ENCODE measurements at places on chromosomes 2 and 18. TPM values are rescaled to one million over a fixed set of nuclear protein-coding genes. Genes with fewer than 3 reads are reported as not detected.

Gene VWC2L
- total RNA-seq, result not detected

Gene DOK6
- total RNA-seq, result not detected

Gene GRHL1
- total RNA-seq, result 0.76 TPM

Gene MFSD2B
- 0.36 TPM for total RNA-seq

Gene PNKD
- 25.1 TPM for total RNA-seq

Gene ZSCAN30
- 12.0 TPM for total RNA-seq

Gene INHA
- not detected for total RNA-seq

Gene RIT2
- not detected for total RNA-seq

Gene CRYGC
- not detected for total RNA-seq

Gene FTCDNL1
- 3.4 TPM for total RNA-seq

GRCh38 chr2:68059784-68060525 is 2.8 kb downstream of the C1D start:
- DNase-seq, result no peak

GRCh38 chr2:129862668-129863067 is 116.8 kb upstream of the RAB6C start:
- DNase-seq, result no peak

DNA sequence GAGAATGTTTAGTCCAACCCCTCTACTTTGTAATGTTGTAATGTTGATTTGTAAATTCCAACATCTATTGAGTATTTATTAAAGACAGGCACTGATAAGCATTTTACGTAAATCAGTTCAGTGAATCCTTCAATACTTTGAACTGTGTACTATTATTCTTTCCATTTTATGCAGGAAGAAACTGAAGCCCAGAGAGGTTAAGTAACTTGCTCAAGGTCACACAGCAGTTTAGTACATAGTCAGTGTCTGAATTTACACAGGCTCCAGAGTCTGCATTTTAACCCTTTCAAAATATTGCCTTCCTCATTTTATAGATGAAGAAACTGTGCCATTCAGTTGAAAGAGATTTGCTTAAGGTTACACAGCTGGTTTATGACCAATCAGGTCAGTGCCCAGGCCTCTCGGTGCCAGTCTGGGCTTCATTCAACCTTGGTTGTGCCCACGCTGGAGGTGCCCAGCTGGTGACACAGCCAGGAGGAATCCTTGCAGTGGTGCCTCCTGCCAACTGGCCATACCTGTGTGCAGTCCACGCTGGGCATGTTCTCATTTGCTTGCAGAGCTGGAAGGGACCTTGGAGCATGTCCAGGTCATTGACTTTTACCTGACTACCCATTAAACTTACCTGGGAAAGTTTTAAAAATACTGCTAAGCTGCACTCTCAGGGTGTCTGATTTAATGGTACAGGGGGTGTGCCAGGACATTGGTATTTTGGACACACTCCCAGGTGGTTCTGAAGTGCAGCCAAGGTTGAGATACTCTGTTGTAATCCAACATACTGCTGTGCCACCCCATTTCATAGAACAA is 74.3 kb upstream of the CYRIA start:
- DNase-seq, result no peak

GRCh38 chr18:46282177-46282570 is 178.0 kb downstream of the HAUS1 start:
- no peak for DNase-seq

DNA sequence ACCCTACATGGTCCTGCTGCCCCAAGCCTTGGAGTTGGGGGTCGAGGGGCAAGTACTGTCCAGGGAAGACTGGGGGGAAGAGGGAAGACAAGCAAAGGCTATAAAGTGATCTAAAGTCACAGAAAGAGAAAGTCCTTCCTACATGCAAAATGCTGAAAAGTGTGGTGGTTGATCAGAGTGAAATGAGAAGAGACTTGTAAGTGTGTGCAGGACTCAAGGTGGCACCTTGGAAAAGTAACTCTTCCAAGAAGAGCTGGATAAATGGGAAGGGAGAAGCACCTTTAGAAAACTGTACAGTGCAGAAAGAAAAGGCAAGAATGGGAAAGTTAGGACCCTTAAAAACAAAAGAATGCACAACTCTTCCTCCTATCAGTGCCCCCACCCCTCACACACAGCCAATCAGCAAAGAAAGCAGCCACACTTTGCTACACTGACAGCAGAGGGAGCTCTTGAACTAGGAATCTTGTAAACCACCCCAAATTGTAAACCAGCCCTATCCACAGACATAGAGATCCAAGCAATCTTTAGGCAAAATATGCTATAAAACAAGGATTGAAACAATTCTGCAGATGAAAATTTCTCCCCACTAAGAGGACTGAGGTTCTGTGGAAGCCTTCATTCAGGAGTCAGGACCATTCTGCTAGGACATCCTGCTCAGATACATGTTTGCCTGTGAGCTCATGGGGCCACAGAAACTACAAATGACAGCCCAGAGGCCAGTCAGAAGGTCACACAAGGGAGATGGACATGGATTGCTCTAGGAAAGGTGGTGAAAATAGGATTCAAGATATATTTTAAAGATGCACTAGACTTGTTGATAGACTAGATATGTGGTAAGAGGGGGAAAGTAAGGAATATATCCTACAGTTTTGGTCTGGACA is 146.4 kb downstream of the FTCDNL1 start:
- no peak for DNase-seq

GRCh38 chr2:167200019-167200418 is 311.7 kb downstream of the XIRP2 start:
- no peak for DNase-seq

GRCh38 chr2:96799623-96799935 is 16.5 kb upstream of the CNNM3 start:
- DNase-seq, result no peak

- peak; percentile 22 for DNase-seq
Measured at GRCh38 chr18:54444319-54444914, 86.7 kb downstream of the C18orf54 start.

GRCh38 chr2:15059870-15060512 is 427.5 kb downstream of the LRATD1 start:
- DNase-seq, result no peak

- no peak for DNase-seq
Measured at GRCh38 chr2:199926806-199927205, 15.7 kb downstream of the C2orf69 start.

- no peak for DNase-seq
Measured at GRCh38 chr2:120435671-120436459, 89.9 kb downstream of the INHBB start.

DNA sequence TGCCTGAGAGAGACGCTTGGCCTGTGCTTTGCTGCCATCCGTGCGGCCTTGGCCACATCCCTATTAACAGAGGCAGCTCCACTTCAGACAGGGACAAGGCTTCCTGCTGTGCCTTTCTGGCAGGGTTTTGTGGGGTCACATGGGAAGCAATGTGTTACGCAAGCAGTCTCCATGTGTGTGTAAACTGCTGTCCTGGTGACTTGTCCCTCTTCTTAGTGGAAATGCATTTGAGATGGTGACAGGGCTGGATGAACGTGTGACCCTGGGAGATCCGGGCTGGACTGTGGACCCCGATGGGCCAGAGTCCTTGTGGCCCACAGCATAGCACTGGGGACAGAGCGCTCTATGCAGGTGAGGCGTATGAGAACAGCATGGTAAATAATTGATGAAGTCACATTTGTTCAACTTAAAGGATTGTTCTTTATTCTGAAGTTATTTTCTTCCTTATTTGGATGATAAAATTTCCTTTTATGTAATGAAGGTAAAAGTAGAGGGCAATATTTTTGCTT is 23.2 kb downstream of the ASB1 start:
- no peak for DNase-seq

DNA sequence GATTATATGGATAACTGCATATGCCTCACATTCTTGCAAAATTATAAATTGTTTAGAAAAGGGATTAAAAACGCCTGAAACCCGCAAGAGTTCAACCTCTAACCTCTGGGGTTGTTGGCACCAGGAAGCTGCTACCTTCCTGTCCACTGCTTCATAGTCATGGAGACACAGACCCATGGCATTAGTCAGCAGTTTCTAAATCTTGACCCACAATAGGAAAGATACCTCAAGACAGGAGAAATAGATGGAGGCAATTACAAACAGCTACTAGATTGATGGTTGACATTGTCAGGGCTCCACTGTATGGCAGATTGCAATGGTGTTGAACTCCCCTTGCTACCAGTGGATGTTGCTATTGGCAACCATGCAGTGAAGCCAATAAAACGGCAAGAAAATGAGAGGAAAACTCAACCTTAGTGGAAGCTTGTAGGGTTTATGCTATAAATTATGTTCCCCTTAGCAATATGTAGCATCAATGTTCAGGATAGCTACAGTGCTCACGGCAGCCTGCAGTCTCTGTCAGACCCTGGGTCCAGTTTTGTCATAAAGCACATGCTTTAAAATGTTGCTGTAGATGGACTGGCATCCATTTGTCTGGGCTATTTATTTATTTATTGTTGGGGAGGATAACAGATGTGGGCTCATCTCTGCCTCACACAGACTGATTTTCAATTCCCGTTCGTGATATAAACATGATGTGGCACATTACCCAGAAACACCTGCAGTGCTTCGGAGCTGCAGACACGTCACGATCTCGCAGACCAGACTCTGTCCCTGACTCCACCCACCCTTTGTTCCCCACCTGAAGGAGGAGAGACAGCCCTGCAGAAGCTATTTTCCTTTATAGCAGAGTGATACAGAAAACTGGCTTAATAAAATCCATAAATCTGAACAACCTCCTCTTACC is 233.4 kb downstream of the AGPS start:
- peak; percentile 7 for DNase-seq

DNA sequence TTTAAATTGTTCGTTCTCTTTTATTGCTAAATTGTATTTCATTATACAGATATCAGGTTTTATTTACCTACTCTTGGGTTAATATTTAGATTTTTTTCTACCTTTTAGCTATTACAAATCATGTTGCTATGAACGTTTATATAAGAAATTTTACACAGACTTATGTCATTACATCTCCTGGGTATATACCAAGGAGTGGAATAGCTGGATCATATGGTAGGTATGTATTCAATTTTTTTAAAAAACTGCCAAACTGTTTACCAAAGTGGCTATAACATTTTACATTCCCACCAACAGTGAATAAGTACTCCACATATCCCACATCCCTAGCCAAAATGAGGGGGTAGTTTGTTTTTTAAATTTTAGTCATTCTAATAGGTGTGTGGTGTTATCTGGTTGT is 32.3 kb upstream of the BAZ2B start:
- no peak for DNase-seq

DNA sequence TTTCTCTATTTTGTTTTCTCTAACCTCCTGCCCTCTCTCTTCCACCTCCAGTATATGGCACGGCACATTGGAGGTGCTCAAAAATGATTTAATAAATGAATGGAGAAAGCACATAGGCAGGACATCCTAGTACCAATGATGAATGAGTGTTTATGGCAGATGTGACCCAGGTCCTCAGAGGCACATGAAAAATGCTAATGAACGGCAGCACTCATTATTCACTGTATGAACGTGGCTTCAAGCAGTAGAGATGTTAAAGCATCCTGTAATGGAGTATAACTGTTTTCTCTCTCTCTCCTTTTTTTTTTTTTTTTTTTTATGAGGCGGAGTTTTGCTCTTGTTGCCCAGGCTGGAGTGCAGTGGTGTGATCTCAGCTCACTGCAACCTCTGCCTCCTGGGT is 72.4 kb downstream of the MBP start:
- no peak for DNase-seq

- DNase-seq, result no peak
Measured at GRCh38 chr2:39874236-39874635, 95.2 kb upstream of the THUMPD2 start.

- DNase-seq, result no peak
Measured at GRCh38 chr2:38835990-38836389, 39.7 kb downstream of the DHX57 start.

- peak; percentile 10 for DNase-seq
Measured at GRCh38 chr2:9656270-9656766, 25.5 kb upstream of the YWHAQ start.

- no peak for DNase-seq
Measured at GRCh38 chr2:11073251-11073650, 82.0 kb upstream of the SLC66A3 start.

All from activated naive CD8-positive, alpha-beta T cell treated with anti-CD3 and anti-CD28 coated beads for 36 hours (primary cell).